Activated CD8-positive, alpha-beta T cell treated with anti-CD3 and anti-CD28 coated beads for 36 hours (primary cell): ENCODE measurements at places on chromosomes 2 and 18. TPM values are rescaled to one million over a fixed set of nuclear protein-coding genes. Genes with fewer than 3 reads are reported as not detected.

ACTG2 gene
- 0.27 TPM for total RNA-seq

- no peak for DNase-seq
These were observed 45.5 kb downstream of the AAK1 start for GRCh38 chr2:69597843-69598610.

DNA sequence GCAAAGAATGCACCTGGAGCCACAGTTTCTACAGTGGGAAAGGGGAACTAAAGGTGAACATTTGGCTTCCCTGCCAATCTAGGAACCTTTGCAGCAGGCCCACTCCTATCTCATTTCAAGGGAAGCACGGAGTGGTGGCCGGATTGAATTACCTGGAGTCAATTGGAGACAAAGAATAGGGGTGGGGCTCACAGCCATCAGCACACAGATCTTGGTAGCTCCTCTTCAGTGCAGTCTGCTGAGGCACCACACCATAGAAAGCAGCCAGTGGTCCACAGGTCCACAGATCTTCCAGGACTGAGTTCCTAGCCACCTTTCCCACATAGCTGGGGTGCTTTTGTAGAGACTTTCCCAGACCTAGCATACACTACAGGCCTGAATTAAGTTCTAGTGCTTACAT is 43.5 kb upstream of the NXPH2 start:
- DNase-seq: no peak

DNA sequence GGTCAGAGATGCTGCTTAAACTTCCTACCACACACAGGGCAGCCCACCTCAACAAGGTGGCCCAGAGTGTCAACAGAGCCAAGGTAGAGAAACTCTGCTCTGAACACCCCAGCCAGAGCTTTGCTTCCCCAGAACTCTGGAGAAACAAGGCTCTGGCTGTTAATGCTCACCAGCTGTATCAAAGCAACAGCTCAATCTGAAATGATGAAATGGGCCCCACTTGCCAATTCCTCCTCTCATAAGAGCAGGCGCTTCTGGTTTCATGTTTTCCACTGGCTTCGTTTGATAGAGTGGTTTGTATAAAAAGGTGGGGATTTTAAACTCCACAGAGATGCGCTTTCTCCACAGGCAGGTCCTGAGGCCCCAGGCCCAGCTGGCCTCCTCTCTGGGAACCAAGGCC is 60.9 kb upstream of the TFCP2L1 start:
- DNase-seq: no peak

DNA sequence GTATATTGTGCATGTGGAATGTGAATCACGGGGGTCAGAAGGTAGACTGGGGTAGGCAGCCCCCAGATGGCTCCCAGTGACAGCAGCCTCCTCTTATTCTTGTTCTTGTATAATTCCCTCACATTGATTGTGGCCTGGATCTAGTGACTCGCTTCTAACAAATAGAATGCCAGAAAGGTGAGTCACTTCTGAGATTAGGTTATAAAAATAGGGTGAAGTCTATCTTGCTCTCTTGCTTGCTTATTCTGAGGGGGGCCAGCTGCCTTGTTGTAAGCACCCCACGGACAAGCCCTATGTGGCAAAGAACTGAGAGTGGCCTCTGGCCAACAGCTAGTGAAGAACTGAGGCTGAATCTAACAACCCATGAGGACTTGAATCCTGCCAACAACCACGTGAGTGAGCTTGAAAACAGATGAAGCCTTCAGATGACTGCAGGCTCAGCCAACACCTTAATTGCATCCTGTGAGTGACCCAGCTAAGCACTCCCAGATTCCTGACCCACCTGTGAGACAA is 15.6 kb upstream of the RMND5A start:
- DNase-seq: no peak

ARHGEF4 gene
- total RNA-seq: 4.3 TPM

- DNase-seq: no peak
These were observed 128.8 kb downstream of the TTC32 start for GRCh38 chr2:19772981-19773380.
